Posterior vena cava (tissue), 2 donors: ENCODE measurements at places on chromosomes 1 and 21. TPM values are rescaled to one million over a fixed set of nuclear protein-coding genes. Genes with fewer than 3 reads are reported as not detected.

Gene CELA3B
- 2.5 TPM for total RNA-seq

Gene PRKAA2
- 23.8 TPM for total RNA-seq

Gene OR2T11
- total RNA-seq = not detected

Gene OR2T29
- total RNA-seq = not detected

Gene TMEM82
- not detected for total RNA-seq

Gene KMO
- 1.1 TPM for total RNA-seq

Gene ERO1B
- total RNA-seq = 8.4 TPM

Gene NVL
- 17.7 TPM for total RNA-seq

Gene S100B
- 2.0 TPM for total RNA-seq

Gene RLF
- 14.4 TPM for total RNA-seq

Gene CDC73
- 70.0 TPM for total RNA-seq

Gene FNDC5
- total RNA-seq = 5.0 TPM

Gene KCNJ9
- total RNA-seq = not detected

Gene PGLYRP3
- total RNA-seq = not detected

Gene PIK3C2B
- total RNA-seq = 33.7 TPM

Gene KRTAP10-3
- total RNA-seq = not detected

Gene PCP4
- total RNA-seq = 15.3 TPM

Gene TAS1R1
- total RNA-seq = not detected

Gene OR2G6
- total RNA-seq = not detected

Gene FMO2
- total RNA-seq = 42.3 TPM

Gene VHLL
- not detected for total RNA-seq

Gene RIPK4
- total RNA-seq = 0.69 TPM

Gene HLX
- 22.1 TPM for total RNA-seq

Gene NTMT2
- not detected for total RNA-seq

Gene HES3
- total RNA-seq = not detected

Gene CCNL2
- 109 TPM for total RNA-seq

Gene WLS
- 53.3 TPM for total RNA-seq
